A172 (cell line): ENCODE measurements at places on chromosomes 6 and 20. TPM values are rescaled to one million over a fixed set of nuclear protein-coding genes. Genes with fewer than 3 reads are reported as not detected.

GRCh38 chr20:9989066-9989724 is 45.6 kb upstream of the ANKEF1 start:
- DNase-seq, result no peak

Gene PI16
- 0.74 TPM in 1 of 2 replicates, not detected in the other for total RNA-seq

DNA sequence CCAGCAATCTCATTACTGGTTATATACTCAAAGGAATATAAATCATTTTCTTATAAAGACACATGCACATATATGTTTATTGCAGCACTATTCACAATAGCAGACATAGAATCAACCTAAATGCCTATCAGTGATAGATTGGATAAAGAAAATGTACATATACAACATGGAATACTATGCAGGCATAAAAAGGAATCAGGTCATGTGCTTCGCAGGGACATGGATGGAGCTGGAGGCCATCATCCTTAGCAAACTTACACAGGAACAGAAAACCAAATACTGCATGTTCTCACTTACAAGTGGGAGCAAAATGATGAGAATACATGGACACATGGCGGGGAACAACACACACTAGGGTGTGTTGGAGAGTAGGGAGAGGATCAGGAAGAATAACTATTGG is 58.1 kb upstream of the FBXO30 start:
- no peak for DNase-seq

GRCh38 chr6:42147138-42147562 is 4.7 kb upstream of the C6orf132 start:
- peak; percentile 33 for DNase-seq

Gene LAMA5
- total RNA-seq, result 63.8 and 81.2 TPM in 2 replicates

Gene KCNB1
- 0.31 and 0.41 TPM in 2 replicates for total RNA-seq

DNA sequence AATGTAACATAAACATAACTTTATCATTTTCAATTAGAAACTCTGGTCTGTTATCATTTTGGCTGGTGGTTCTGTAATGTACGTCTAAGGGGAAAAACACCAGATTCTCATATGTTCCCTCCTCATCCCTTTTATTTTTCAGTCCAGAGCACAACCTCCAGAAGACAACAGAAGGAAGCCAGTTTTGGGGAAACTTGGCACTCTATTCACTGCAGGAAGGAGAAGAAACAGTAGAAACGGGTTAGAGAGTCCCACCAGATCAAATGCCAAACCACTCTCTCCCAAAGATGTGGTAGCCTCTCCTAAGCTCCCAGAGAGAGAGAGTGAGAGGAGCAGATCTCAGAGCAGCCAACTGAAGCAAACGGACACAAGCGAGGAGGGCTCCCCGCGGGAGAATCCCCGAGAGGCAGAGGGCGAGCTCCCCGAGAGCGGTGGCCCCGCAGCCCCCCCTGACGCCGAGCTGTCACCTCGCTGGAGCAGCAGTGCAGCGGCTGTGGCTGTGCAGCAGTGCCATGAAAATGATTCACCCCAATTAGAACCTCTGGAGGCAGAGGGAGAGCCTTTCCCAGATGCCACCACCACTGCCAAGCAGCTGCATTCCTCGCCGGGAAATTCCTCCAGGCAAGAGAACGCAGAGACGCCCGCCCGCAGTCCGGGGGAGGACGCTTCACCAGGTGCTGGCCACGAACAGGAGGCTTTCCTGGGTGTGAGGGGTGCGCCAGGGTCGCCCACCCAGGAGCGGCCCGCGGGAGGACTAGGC is 117.8 kb downstream of the RTN4IP1 start:
- DNase-seq, result peak; percentile 63

Gene TRERF1
- total RNA-seq, result 3.4 and 3.5 TPM in 2 replicates

Gene OOEP
- total RNA-seq, result not detected in 2 replicates

DNA sequence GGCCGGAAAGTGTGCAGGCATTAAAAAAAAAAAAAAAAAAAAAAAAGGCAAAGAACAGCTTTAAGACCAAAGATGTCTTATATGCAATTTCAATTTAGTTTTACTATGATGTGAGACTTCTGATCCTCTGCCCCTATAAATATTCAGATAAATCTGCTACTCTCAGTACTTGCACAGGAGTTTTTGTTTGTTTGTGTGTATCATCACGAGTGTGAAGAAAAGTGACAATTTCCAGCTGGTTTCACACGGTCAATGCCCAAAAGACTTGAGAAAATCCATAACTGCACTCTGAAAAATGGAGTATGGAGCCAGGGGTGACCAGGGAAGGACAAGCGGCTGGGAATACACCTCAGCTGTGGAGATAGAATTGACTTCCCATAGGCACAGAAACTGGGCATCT is 757.7 kb downstream of the C6orf118 start:
- DNase-seq, result no peak

DNA sequence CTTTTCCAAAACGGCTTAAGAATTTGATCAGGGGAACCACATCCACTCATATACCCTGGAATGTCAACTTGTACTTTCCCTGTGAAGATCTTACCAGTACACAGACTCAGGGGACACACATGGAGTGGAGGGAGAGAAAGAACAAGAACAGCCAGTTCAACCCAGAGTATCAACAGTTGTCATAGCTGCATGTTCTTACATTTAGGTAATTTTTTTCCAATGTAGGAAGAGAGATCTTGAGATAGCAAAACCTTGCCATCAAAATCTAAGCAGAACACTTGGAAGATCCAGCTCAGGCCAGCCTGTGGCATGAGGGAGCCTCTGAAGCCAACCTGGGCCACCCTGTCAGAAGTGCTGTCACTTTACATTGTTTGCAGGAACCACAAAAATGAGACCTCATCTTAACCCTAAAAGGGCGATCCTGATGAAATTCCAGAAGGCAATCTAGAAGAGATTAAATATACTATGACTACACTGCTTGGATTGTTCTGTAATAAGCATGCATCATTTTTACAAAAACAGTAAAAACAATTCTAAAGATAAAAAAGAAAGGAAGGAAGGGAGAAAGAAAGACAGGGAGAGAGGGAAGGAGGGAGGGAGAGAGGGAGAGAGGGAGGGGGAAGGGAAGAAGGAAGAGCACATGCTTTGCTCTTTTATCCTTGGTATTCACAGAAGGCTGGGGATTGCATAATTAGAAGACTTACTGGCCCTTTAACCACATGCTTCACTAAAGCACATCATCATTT is 124.7 kb upstream of the TCF21 start:
- peak; percentile 36 for DNase-seq

- DNase-seq, result no peak
Observed at GRCh38 chr20:62030834-62031434, 34.7 kb downstream of the TAF4 start.

DNA sequence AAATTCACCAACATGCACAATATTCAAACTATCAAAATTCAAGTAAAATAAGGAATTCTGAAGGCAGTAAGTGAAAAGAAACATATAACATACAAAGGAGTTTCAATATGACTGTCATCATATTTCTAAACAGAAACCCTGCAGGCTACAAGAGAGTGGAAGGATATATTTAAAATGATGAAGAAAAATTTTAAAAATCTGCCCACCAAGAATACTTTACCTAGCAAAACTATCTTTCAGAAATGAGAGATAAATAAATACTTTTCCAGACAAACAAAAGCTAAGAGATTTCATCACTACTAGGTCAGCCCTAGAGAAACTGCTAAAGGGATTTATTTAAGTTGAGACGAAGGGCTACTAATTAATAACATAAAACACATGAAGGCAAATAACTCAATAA is 73.8 kb upstream of the MANEA start:
- DNase-seq, result no peak

Gene CRYBG1
- total RNA-seq, result 24.9 and 45.2 TPM in 2 replicates

Gene RIPOR3
- total RNA-seq, result 0.07 TPM in 1 of 2 replicates, not detected in the other

DNA sequence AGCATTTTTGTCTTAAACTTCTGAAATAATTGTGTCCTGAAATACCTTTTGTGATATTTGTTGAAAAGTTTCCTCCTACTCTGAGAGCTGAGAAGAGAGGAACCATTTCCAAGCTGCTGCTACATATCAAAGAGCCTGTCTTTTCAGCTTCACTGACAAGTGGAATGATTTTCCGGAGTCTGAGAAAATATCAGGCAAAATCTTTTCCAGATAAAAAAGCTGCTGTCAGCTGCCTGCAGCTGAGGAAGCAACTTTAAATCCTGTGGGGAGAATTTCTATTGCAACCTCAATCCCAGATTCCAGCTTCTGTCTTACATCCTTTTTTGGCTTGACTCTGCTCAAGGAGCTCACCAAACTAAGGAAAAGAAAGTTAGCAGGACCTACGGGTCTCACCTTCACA is 904.3 kb downstream of the PHF3 start:
- no peak for DNase-seq

Gene MOXD1
- total RNA-seq, result 18.5 and 27.5 TPM in 2 replicates

DNA sequence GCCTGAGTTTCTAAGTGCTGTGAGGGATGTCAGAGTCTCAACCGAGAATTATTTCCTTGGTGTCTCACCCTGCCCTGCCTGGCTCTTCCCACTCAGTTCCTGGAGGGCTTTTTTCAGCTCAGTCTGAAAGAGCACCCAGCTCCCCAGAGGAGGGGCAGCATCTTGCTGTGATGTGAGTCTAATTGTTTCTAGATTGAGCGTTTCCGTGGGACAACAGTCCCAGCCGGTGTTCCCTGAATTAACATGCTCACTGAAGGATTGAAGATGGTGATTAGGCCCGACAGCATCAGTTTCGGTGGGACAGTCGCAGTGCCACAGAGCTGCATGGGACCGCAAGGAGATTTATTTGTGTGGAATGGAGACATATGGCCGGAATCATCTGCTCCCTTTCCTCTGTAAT is 587.6 kb downstream of the DHX35 start:
- DNase-seq, result no peak

Gene MYCT1
- 1.5 and 2.9 TPM in 2 replicates for total RNA-seq

- peak; percentile 40 for DNase-seq
Observed at GRCh38 chr6:72616406-72617015, 5.4 kb upstream of the KCNQ5 start.

Gene CDSN
- total RNA-seq, result not detected in 2 replicates

Gene FAM217A
- not detected in 2 replicates for total RNA-seq

Gene BMP6
- total RNA-seq, result 0.07 and 0.22 TPM in 2 replicates

Gene ARG1
- not detected in 2 replicates for total RNA-seq

- DNase-seq, result no peak
Observed at GRCh38 chr20:12173347-12174012, 255.8 kb downstream of the BTBD3 start.

- no peak for DNase-seq
Observed at GRCh38 chr6:125432963-125433362, 131.2 kb upstream of the HDDC2 start.

GRCh38 chr20:36119537-36119936 is 35.0 kb upstream of the EPB41L1 start:
- no peak for DNase-seq

Gene TUBB2B
- total RNA-seq, result 13.0 and 17.1 TPM in 2 replicates

GRCh38 chr6:148367411-148368024 is 24.9 kb downstream of the SASH1 start:
- peak; percentile 71 for DNase-seq

Gene PXDC1
- total RNA-seq, result 38.6 and 50.8 TPM in 2 replicates

Gene ELOVL4
- total RNA-seq, result 2.4 and 3.6 TPM in 2 replicates

Gene PRPH2
- not detected in 2 replicates for total RNA-seq

DNA sequence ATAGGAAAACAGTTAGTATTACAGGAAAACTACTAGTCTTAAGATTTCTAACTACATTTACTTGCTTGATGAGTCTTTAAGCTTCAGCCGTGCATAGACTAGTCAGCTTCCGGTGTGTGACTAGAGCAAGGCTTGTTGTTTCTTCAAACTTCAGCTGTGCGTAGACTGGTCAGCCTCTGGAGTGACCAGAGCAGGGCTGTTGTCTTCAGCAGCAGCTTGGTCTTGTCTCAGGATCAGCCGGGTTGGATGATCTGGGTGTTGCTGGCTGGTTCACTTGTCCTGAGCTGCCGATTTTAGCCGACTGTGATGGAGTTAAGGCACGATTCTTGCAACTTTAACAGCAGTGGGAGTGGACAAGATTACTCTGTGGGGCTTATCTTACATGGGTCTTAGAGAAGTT is 44.7 kb downstream of the HLA-C start:
- no peak for DNase-seq

DNA sequence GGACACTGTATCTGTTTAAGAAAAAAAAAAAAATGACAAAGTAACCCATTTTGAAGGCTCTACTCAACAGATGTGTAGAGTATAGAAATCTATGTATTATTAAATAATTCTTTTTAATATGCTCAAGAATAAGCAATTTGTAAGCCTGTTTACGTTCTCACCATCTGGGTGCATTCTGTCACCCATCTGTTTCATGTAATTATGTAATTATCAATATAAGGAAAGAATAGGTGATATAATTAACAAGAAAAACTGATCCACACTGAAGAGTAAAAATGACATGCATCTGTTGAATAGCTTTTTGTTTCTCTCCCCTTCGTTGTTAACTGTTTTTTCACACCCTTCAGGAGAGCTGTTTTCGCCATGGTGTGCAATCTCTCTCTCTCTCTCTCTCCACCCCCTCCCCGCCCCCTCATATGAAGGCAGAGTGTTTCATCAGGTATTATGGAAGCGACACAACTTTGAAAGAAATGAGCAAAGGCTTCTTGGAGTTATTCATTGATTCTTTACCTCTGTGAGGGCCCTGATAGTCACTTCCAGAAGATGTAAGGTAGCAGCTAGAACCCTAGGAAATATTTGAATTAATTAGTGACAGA is 154.3 kb upstream of the INSM1 start:
- no peak for DNase-seq

DNA sequence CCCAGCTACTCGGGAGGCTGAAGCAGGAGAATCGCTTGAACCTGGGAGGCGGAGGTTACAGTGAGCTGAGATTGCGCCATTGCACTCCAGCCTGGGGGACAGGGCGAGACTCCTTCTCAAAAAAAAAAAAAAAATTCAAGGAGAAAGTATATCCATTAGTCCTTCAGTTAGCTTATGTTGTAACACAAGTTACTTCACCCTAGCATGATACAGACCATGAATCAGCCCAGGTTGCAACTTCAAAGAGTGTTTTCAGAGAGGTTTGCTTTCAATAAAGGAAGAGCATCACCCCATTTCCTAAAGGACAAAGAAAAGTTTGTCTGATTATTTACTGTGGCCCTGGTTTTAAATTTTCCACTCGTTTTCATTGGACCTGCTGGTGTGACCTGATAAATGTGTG is 73.0 kb downstream of the SERAC1 start:
- no peak for DNase-seq

Gene PERP
- total RNA-seq, result 71.5 and 96.5 TPM in 2 replicates

Gene RRP36
- total RNA-seq, result 111 and 121 TPM in 2 replicates

GRCh38 chr6:169640351-169640852 is 61.4 kb downstream of the WDR27 start:
- no peak for DNase-seq

DNA sequence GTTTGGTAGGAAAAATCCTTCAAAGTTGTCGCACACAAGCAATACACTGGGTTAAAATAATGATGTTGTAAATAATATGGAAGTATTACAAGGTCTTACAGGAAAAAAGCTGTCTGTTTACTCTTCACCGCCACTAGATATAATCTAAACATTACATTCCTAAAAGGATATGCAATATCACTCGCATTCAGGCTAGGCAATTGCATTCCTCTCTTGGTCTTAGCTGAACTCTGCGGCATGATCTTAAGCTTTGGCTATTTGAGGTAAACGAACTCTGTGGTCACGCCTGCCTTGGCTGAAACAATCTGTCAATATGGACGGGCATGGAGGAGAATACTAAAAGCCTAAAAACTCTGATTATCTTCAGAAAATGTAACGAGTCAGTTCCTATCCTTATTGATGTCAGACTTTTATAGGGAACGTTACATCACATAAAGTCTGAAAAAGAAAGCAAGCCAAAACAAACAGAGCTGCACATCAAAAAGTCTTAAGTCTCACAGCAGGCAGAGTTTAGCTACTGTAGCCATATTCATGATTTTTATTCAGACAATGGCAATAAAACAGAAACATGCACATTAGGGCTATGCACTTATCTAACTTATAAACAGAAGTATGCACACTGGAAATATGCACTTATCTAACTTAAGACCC is 30.8 kb upstream of the FILIP1 start:
- DNase-seq, result peak; percentile 85

Gene SLC4A11
- total RNA-seq, result 4.8 and 5.2 TPM in 2 replicates
